T follicular helper cell (primary cell): ENCODE measurements at places on chromosomes 12 and 14.
A peak's percentile ranks its signal among the peaks of the same experiment; 100 is the strongest.

DNA sequence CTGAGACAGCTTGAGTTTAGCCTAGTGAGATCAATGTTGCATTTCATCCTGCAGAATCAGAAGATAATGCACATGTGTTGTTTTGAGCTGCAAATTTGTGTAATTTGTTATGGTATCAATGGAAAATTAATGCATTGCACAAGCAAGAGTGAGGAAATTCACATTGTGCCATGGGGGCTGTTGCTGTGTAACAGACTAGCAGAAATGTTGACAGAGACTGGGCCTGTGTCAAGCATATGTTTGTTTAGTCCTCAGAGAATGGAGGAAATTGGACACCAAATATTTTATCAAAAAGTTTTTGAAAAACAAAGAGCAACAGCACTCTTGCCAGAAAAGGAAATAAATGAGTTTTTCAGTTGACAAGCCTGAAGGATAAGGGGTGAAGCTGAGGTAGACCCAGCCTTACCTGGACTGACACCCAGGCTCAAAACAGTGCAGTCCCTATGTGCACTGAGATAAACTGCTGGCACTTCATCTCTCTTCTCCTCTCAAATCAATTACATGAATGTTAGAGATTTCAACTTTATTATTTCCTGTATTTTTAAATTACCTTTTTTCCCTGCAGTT is 1150.0 kb downstream of the FSCB start:
- no peak for DNase-seq

- DNase-seq, result no peak
Measured at GRCh38 chr14:37202812-37203211, 5.1 kb downstream of the MIPOL1 start.

GRCh38 chr12:120703311-120703942 is 6.8 kb upstream of the UNC119B start:
- DNase-seq, result no peak

- no peak for DNase-seq
Measured at GRCh38 chr14:105108516-105108864, 43.3 kb upstream of the GPR132 start.

- DNase-seq, result no peak
Measured at GRCh38 chr12:88810806-88811205, 230.5 kb upstream of the KITLG start.

DNA sequence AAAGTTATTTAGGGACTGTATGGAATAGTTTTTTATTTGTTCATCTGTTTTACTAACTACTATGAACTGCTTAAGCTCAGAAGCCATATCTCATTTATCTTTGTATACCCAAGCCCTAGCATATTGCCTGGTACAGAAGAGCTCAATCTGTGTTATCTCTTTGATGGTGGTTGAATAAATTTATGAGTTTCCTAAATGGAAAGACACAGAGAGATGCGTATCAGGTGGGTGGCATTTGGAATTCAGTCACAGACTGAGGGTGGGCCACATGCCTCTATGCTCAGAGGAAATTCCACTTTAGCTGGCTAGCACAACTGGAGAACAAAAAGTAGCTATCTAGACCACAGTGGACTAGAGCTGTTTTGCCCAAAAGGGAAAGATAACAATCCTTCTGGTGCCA is 145.5 kb downstream of the SLC6A15 start:
- DNase-seq, result no peak

- no peak for DNase-seq
Measured at GRCh38 chr12:75525263-75525662, 13.9 kb upstream of the KRR1 start.

- DNase-seq, result no peak
Measured at GRCh38 chr12:90174956-90175355, 466.3 kb upstream of the ATP2B1 start.

DNA sequence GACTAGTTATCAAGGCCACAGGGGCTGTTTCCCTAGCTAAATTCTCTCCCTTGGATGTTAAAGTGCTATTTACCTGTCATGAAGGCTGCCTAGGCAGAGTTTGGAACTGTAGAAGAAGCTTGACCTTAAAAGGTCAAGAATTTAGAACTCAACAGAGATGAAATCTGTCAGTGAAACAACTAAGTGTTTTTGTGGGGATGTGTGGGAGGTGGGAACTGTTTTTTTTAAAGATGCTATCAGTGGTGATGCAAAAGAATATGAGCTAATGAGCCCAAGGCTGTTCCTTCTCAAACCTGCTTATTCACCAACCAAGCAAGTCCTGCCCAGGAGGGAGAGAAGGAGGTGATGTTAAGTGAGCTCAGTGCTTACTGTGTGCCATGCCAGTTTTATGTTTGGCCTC is 40.8 kb upstream of the POC1B start:
- no peak for DNase-seq

DNA sequence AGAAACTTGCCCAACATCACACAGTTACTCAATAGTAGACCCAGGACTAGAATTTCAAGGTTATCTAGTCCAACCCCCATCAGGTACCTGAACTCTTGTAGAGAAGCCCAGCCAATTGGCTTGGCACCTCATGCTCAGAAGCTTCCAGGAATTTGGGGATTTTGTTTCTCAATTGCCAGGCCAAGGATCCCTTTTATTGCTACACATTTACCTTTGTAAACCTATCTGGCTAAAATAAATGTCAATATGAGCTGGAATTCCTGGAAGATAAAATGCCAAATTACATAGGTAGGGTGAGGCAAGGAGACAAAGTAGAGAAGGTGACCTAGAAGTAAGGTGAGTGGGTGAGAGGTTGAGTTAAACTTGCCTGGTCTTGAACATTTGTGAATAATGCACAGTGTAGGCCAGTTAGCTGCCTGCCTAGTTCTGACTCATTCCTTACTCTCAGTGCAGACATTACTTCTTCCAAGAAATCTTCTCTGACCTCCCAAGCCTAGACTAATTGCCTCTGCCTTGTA is 36.3 kb downstream of the SDR9C7 start:
- no peak for DNase-seq

- peak; percentile 4 for DNase-seq
Measured at GRCh38 chr14:34628681-34629135, 1.2 kb downstream of the SNX6 start.

GRCh38 chr14:51644217-51644933 is 7.3 kb upstream of the FRMD6 start:
- no peak for DNase-seq

- DNase-seq, result no peak
Measured at GRCh38 chr12:51393676-51394545, 2.7 kb upstream of the GALNT6 start.

DNA sequence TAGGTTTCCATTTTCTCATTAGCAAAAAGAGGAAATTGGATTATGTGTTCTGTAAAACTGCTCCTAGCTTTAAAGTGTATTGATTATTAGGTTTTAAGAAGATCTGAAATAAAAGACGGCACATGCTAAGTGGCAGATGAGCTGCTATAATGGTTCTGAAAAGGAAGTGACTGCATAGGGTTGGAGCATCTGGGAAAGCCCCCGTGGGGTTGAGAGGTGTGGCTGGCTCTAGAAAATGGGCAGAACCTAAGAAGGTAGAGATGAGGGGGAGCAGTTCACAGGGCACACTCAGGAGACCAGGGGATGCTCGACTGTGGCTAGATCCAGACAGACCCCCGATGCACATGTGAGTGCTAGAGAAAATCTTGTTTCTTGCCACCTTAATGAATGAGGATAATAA is 1.9 kb downstream of the IFNG-AS1 start:
- peak; percentile 17 for DNase-seq

DNA sequence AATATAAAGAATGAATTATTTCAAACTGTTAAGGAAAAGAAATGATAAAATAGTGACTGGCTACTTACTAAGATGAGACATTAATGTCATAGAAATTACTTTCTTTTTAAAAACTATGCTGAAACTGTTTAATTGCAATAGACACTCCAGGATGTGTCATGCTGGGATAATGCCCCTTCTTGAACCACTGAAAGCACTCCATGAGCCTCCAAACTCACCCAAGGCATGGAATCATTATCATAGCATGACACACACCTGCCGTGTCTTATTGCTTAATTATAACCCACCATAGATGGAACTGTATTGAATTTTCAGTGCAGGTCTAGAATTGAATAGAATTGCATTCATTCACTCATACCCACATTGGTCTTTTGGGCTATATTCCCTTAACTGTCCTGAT is 4.3 kb downstream of the MBIP start:
- no peak for DNase-seq

- DNase-seq, result no peak
Measured at GRCh38 chr12:42196723-42197603, 41.1 kb downstream of the YAF2 start.

DNA sequence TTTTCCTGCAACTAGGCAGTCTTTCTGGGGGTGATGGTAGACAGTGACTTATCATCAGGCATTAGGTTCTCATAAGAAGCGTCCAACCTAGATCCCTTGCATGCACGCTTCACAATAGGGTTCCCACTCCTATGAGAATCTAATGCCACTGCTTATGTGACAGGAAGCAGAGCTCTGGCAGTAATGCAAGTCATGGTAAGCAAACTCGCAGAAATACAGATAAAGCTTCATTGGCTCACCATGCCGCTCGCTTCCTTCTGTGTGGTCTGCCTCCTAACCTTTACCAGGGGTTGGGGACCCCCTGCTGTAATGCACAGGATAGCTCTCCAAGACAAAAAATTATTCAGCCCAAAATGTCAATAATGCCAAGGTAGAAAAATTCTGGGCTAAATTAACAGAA is 864.2 kb downstream of the TRHDE start:
- no peak for DNase-seq

DNA sequence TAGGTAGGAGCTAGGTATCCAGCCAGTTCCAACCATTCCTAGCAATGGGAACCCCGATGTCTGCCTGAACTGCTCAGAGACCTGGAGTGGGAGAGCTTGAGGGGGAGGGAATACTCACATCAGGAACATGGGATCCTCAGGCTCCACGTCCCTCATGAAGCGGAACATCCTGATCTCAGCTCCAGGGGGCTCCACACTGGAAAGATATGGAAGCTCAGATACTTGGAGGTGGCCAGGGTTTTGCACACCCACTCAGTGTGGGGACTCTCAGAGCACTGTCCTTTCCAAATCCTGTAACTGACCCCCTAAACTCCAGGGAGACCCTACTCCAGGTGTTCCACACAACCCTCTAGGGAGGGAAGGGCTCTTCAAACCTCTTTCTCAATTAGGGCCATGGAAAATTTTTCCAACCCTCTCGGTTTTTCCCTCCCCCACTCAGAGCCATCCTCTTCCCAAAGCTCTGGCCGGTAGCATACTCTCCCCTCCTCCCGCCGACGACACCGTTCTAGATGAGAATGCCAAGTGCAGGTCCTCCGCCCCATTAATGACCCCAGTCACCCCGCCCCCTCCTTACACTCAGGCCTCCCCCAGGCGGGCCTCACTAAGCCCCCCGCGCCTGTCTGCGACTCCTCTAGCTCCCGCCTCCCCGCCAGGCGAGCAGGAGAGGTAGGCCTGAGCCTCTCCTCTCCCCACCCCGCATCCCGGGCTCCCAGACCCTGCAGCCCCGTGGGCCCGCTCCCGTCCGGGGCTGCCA is 597 bp downstream of the MLF2 start:
- DNase-seq, result peak; percentile 15

DNA sequence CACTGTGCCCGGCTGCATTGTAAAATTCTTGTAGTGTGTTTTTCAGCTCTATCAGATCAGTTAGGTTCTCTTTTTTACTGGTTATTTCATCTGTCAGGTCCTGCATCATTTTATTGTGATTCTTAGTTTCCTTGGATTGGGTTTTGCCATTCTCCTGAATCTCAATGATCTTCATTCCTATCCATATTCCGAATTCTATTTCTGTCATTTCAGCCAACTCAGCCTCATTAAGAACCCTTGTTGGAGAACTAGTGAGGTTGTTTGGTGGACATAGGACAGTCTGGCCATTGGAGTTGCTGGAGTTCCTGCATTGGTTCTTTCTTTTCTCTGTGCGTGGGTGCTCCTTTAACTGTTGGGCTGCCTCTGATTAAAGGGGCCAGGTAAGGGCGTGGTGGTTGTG is 5.6 kb upstream of the C1S start:
- DNase-seq, result no peak

DNA sequence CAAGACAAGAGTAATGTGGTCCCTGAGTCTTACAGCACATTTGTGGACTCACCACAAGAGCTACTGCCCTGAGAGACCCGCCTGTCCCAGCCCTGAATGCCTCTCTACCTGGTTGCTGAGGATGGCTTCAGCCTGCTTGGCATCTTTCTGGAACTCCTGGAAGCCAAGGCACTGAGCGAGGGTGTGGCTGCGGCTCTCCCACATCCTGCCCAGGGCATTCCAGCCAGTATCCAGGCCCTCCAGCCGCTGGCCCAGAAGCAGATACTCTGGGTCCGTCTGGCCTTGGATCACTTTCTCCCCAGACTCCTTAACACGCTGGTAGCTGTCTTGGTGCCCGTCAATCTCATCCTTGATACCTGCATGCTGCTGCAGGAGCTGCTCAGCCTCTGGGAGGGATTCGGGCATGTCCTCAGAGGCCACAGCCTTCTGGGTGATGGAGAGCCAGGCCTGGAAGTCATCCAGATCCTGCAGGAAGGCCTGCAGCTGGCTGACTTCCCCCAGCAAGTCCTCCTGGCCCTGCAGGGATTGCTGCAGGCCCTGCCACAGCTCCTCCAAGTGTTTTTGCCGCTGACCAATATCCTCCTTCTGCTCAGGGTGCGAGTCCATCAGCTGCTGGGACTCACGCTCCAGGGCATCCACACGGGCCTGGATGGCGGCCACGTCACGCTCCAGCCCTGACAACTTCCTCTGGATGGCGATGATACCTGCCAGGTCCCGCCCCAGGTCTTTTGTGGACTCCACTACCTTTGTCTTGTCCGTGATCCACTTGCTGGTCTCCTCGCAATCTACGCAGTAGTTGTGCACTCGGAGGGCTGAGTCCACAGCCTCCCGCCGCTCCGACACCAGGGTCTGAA is 82.3 kb downstream of the PLEKHG3 start:
- DNase-seq, result no peak

DNA sequence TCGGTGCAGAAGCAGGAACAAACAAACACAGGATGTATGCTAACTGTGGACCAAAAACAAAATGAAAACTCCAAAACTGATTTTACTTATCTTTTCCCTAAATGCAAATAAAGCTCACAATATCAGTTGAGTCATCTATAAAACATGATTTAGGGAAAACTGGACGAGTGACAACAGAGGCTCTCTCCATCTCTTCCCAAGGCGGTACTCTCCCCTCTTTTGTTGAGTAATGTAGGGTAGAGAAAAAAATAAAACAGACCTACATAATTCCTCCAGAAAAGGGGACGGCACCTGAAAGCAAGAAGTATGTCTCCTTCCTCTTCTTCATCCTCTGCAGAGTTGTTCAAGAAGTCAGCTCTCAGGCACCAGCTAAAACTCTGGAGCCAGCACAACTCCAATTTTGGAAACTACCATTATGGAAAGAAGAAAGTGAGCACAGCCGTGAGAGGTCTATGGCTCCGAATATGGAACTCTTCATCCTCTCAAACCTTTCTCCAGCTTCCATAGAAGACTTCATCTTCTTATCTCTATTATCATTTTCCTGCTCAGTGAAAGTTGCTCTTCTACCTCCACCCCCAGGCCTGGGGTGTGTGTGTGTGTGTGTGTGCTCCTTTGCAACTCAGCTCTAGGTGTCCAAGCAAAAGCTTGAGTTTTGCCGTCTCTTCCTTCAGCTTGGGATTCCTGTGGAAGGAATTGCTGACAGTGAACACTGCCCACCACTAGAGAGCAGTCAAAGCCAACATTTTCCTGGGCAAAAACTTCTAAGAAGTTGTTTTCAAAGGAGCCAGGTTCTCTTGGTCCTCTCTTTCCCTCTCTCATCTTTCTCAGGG is 155.4 kb downstream of the DIO2 start:
- no peak for DNase-seq

- peak; percentile 42 for DNase-seq
Measured at GRCh38 chr12:56129206-56129941, 1.3 kb downstream of the ESYT1 start.

GRCh38 chr12:124094188-124094587 is 121.2 kb downstream of the ZNF664 start:
- DNase-seq, result no peak

GRCh38 chr12:55728186-55728938 is 447 bp downstream of the CD63 start:
- no peak for DNase-seq
